ENCODE measurements at places on chromosomes 11 and 22.

GRCh38 chr11:85279267-85279666, 347.9 kb downstream of the DLG2 start:
- no peak for DNase-seq

DNA sequence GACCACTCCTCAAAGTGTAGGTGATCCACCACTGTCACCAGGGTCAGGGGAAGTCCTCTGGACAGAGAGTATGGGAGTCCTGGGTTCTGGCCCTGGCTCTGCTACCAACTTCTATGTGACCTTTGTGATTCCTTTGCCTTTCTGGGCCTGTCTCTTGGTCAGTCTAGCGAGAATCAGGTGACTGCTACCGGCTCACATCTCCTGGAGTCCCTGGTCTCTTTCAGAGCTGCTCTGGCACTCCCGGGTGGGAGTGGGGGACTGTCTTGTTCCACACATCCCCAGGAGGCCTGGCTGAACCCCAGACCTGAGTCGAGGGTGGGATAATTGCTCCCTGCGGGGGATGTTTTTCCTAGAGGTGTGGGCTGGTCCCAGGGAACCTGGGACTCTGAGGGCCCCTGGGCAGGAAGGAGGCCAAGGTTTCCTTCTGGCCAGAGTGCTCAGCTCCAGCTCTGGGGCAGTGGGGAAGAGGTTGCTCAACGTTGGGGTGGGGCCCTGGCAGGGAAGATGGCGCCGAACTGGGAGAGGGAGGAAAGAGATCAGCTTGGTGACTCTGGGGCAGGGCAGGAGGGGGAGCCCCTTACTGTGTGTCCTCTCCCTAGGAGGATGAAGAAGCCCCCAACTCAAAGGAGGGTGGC, 2.1 kb downstream of the SOX10 start:
- no peak for DNase-seq

GRCh38 chr11:95768521-95768920, 21.1 kb downstream of the FAM76B start:
- DNase-seq = no peak

- DNase-seq = no peak
These were observed 4.9 kb upstream of the MAFF start for GRCh38 chr22:38196791-38197419.

- no peak for DNase-seq
These were observed 45.6 kb downstream of the BCR start for GRCh38 chr22:23225724-23226496.
